ENCODE measurements at places on chromosomes 12 and 14.

- no peak for DNase-seq
Observed at GRCh38 chr12:3658327-3659163, 94.4 kb downstream of the CRACR2A start.

DNA sequence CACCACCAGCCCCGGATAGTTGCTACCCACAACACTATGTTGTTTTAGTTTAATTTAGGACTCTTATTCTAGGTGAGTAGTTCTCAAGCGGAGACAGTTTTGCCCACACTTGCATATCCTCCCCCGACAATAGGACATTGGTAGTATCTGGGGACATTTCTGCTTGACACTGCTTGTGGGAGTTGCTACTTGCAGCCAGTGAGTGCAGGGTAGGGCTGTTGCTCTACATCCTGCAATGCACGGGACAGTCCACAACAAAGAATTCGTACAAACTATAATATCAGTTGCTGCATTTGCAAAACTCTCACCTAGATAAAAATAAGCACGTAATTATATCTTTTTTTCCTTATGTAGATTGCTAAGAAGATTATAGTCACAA is 111.8 kb upstream of the DNM1L start:
- no peak for DNase-seq

- DNase-seq, result peak; percentile 80
Observed at GRCh38 chr12:7989827-7990491, 42.6 kb upstream of the FOXJ2 start.

- DNase-seq, result no peak
Observed at GRCh38 chr12:39830171-39830570, 210.6 kb upstream of the ABCD2 start.

DNA sequence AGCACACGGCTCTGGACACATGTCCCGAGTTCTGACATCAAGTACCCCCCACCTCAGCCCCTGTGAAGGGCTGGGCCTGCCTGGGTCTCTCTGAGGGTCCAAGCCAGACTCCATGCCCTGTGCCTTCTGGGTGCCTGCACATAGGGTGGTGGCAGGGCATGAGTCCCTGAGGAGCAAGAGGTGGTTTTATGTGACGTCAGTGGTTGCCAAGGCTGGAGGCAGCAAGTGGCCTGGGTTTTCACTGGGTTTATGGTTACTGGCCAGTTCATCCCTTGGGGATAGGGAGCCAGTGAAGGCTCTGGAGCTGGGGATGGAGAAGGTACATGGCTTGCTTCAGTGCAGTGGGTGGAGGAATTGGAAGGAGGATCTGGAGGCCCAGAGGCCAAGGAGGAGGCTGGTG is 51.1 kb upstream of the EML1 start:
- no peak for DNase-seq

DNA sequence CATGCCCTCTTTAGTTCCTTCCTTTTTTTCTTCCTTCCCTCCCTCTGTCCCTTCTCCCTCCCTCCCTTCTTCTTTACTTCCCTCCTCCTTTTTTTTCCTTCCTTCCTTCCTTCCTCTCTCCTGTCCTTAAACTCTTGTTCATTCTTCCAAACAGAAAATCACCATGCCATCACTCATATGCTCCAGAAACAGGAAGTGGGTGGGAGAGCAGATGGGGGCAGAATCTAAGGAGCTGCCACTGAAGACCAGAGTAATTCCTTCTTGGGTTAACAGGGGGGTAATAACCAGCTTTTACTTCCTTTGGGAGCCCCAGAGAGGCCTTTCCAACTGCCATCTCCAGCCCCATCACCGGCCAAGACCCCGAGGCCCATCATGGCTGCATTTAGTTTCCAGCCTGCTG is 51.2 kb downstream of the SVOP start:
- DNase-seq, result no peak

DNA sequence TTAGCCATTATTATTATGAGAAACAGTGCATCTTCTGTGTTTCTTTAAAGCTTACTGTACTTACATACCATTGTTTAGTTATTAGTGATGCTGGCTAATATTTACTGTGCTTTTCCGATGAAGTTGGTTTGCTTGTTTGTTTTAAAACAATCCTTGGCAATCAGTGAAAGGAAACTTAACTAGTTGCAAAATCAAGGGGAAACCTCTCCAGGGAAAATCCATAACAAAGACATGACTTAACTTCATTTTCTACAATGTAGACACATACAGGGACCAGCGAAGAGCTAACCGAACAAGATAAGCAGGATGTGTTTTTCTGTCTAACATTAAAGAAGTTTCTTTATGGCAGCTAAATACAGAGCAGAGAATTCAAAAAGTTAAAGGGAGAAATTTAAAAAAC is 102.5 kb upstream of the PARP11 start:
- DNase-seq, result no peak

DNA sequence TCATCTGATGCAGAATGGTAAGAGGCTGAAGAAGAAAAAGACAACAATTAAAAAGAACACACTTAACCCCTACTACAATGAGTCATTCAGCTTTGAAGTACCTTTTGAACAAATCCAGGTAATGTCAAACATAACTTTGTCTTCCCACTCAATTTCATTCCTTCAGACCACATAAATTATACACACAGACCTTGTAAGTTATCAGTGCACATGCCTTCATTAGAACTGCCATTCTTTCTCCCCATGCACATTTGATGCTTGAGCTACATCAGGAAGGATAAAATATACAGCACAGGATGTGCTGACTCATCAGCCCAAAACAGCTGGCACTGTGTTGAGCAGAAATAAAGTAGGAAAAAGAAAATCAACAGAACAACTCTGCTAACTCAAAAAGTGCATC is 246.7 kb downstream of the PAWR start:
- no peak for DNase-seq
